T-helper 22 cell (primary cell): ENCODE measurements at places on chromosomes 1 and 21.

DNA sequence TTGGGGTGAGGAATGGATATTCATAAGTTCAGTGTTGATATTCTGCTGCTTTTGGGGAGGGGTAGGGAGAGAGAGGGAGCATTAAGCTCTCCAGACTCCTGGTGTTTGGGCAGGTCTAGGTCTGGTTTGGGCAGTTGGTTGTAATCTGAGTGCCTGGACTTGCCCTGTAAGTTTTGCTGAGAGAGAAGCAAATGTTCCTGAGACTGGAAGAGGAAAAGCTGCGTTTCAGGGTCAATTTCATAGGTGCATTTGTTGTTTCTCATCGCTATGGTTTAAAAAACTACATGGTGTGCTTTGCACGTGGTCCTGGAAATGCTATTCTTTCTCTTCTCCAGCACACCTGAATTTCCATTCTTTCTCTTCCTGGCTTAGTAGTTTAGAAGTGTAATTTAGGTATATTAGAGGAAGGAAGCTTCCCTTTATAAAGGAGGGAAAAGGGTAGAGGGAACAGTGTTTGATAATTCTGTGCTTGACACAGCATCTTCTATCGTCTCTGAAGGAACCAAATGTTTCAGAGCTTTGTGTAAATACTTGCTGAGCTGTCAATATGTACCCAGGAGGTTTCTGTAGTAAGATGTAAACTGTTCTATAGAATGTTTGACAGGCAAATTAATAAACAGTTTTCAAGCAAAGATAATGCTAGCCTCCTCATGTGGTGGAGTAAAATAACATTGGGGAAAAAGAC, 6.3 kb downstream of the ARID1A start:
- no peak for DNase-seq

DNA sequence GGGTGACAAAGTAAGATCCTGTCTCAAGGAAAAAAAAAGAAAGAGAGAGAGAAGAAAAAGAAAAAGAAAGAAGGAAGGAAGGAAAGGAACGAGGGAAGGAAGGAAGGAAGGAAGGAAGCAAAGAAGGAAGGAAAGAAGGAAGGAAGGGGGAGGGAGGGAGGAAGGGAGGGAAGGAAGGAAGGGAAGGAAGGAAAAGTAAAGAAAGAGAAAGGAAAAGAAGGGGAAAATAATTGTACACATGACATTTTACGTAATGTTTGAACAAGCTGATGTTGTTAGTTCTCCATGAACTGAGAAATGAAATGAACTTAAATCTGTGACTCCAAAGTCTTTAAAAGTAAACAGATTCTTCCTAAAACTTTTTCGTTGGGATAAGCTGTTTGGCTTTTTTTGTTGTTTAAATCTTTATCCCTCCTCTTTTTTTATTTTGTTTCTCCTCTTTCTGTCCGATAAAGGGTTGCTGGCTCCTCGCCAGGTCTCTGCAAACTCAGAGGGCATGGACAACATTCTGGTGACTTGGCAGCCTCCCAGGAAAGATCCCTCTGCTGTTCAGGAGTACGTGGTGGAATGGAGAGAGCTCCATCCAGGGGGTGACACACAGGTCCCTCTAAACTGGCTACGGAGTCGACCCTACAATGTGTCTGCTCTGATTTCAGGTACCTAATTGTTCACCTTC, 59.8 kb downstream of the IL12RB2 start:
- no peak for DNase-seq

- no peak for DNase-seq
These were observed 80.9 kb downstream of the ABCA4 start for GRCh38 chr1:94039871-94040569.

- DNase-seq: no peak
These were observed 37.4 kb upstream of the DISP1 start for GRCh38 chr1:222777463-222777862.

GRCh38 chr1:244665771-244666217, 12.9 kb downstream of the DESI2 start:
- DNase-seq: no peak

DNA sequence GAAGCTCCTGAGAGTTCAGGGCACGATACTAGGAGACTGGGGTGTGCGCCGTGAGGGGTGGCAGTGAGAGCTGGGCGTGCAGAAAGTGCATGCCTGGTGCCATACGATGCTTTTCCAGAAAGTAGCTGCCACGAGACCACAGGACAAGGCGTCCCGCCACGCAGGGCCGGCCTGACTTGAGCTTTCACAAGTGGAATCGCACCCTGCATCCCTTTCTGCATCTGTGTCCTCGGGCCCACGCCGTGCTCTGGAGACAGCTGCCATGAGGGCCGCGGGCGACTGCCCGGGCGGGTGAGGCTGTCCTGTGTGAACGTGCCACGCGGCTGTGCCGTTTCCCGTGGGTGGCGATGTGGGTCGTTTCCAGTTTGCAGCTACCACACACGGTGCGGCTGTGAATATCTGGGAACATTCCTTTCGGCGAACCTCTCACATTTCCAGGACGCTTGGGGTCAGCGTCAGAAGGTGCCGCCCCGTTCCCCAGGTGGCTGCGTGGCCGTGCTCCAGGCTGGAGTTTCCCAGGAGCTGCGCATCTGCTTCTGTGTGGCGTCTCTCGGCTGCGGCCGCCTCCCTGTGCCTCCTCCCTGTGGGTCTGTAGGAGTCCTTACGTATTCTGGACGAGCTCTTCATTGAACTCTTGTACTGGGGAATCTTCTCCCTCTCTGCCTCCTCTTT, 1.0 kb upstream of the PERM1 start:
- DNase-seq: no peak

GRCh38 chr1:60978421-60979357, 103.7 kb upstream of the NFIA start:
- no peak for DNase-seq

DNA sequence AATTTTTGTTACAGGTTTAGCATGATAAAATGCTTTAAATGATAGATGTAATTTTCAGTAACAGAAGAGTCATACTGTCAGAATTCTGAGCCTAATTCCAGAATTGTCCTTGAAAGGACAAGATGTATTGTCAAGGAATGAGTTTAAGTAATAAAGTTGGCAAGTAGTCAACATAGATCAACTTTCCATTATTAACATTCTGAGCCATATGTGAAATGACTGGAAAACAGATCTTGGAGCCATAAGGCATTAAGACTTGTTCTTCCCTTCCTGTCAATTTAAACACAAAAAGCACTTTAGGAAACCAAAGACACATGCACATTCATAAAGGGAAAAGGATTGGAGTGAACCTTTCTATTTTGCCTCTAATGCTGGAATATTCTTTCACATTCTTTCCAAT, 107.0 kb downstream of the ODF2L start:
- no peak for DNase-seq

GRCh38 chr1:192477630-192478029, 97.9 kb upstream of the RGS1 start:
- DNase-seq: no peak

DNA sequence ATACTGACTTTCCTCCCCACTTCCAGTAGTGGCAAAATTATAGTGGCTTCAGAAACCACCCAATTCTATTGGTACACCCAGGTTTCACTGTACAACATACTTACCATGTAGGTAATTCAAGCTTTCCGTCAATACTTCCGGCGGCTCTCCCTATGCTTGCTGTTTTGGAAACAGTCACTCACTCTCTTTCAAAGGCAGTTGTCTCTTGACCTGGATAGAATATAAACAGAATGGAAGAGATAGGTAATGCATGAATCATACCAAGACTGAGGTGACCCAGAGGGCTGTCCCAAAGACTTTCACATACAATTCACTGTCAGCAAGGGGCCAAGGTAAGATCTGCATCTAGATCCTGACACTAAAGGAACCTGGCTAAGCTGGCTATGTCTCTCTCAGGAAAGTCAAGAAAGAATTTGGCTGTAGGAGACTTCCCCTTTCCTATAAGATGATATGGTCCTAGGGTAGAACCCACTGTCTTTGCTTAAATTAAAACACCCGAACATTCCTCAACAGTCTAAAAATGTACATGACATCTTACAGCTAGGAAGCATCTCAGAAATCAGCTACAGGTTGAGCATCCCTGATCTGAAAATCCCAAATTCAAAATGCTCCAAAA, 59.6 kb downstream of the LUZP1 start:
- no peak for DNase-seq

DNA sequence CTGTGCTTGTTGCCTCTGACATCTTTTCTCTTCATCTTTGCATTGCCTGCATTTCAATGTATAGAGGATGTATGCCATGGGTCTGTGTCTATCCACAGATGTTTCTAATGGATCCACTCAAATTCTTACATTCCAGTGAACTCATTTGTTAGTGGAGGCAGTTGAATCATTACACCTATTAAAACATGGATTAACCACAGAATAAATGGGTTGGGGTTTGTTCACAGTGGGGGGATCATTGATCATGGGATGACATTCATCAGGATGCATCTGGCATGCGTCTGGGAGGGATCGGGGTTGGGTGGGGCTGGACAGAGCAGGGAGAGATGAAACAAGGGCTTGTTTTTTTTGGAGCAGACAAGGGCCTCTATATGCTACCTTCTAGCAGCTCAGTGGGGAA, 182.5 kb downstream of the RHOU start:
- no peak for DNase-seq

GRCh38 chr1:159889821-159890252, 10.1 kb downstream of the CFAP45 start:
- DNase-seq: no peak

DNA sequence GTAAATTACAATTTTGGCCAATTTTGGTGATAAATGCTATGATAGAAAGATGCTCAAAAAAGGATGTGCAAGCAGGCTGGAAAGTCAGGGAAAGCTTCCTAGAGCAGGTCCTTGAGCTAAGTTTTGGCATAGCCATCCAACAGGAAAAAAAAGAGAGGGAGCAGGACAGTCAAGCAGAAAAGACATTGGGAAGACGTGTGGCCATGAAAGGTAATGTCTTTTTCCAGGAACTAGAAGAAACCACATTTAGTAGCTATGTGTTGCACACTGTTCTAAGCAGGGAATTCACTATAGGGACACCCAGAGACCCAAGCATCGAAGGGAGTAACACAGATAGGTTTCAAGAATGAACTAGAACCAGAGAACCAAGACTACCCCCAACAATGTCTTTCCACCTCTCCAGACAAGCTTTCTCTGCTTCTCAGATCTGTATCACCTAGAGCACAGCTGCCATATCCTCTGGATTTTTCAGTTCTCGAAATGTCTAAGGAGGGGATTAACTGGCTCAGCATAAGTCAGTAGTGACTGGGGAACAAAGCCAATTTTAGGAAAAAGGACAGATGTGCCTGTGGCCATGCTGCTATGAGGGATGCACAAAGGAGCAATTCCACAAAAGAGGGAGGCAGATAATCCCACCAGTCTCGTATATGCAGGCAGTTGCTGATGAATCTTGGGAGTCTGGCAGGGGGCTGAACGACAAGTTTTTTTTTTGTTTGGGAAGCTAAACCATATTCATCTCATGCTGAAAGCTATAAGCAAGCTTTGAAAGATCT, 97.1 kb upstream of the DAB1 start:
- DNase-seq: no peak

DNA sequence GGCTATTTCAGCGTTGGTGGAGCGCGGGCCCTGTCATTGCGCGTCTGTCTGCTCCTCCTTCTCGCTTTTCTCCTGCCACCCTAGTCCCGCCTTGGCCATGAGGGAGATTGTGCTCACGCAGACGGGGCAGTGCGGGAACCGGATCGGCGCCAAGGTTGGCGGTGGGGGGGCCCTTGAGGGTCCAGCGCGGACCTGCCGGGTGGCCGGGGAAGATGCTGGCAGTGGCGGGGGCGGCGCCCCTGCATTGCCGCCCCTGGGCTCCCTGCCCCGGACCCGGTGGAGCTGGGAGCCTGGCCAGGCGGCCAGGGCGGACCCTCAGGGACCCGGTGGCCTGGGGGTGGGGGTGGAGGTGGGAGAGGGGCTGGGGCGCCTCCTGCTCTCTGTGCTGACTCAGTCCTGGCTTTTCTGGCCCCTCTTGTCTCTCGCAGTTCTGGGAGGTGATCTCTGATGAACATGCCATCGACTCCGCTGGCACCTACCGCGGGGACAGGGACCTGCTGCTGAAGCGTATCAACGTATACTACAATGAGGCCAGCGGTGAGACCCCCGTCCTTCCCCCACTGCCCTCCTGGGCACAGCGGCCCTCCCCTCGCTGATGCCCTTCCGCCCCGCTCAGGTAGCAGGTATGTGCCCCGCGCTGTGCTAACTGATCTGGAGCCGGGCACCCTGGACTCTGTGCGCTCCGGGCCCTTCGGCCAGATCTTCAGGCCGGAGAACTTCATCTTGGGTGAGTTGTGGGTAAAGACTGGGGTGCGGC, 58.3 kb upstream of the MAP1LC3C start:
- DNase-seq: no peak

DNA sequence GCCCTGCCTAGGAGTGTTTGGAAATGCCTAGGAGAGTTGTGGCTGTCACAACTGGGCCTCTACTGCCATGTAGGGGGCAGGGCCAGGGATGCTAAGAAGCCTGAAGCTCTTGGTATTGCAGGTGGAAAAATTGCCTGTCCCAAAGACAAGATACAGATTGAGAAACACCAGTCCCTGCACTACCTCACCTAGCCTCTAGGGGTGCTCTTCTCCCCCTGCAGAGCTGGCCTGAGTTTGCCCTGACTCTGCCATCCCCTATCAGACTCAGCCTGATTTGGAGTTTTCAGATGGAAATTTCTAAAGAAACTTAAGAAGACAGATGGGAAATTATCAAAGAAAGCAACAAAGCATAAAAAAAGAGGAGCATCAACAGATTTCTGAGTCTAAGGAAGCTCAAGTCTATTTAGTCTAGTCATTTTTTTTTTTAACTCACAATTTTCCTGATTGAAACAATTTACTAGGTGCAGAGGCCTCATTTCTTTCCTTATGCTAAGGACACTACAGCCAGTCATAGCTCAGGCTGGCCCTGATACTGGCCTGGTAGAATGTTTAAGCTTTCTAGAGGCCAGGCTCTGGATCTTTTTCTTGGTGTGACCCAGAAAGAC, 61.4 kb upstream of the LRRN2 start:
- DNase-seq: no peak

- no peak for DNase-seq
These were observed 155.0 kb downstream of the PCNX2 start for GRCh38 chr1:233140499-233140898.

GRCh38 chr1:22275626-22276395, 132.9 kb upstream of the WNT4 start:
- DNase-seq: no peak

DNA sequence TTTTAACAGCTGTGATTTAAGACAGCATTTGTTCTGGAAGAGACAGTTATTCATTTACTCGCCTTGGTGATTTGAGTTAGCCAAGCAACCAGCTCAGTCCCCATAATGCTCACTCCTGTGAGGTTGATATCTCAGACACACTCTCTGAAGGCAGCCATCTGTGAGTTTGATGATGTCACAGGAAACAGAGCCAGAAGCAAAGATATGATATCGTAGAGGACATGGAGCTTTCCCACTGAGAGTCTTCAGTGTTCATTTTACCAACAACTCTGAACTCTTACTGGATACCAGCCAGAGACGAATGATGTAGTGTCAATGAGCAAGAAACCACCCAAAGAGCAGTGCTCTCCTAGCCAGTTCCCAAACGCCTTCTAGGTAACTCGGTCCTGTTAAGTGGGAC, 219.4 kb downstream of the SLC35F3 start:
- no peak for DNase-seq

DNA sequence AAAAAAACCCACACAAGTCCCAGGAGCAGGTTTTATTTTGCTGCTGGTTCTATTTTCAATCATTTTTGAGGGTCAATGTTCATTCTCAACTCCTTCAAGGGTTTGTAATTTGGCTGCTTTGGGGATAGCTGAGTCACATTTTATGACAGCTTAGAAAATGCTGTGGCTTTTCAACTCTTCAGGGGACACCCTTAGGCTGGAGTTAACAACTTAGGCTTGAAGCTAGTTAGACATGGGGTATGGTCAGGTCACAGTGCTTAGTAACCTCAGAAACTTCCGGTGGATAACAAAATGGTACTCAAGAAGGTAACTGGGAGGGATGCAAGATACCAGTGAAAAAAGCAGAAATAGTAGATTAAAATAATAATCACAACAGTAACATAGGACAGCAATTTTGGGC, 308.8 kb downstream of the HHIPL2 start:
- DNase-seq: no peak

- no peak for DNase-seq
These were observed 138.3 kb downstream of the CLEC20A start for GRCh38 chr1:178358456-178358855.
